ENCODE measurements at places on chromosomes 3 and 15.

DNA sequence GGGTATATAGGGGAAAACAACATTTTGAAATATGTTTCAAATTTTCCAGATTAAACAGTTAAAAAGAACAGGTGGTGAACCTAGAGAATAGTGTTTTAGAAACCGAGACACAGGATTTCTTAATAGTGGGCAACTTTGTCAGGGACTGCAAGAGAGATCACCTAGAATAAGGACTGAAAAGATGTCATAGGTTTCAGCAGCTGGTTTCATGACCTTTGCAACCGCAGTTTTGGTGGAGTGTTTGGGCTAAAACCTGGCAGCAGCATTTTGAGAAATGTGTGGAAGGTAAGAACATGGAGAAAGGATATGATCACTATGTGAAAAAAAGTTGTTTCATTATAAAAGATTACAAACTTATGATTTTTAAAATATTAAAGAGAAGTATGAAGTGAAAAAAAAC is 34.9 kb downstream of the PRKCI start:
- DNase-seq = no peak

GRCh38 chr3:32309654-32310242 is 71.3 kb downstream of the CMTM8 start:
- DNase-seq = no peak

GRCh38 chr3:44114142-44114541 is 127.5 kb upstream of the TOPAZ1 start:
- peak; percentile 19 for DNase-seq

DNA sequence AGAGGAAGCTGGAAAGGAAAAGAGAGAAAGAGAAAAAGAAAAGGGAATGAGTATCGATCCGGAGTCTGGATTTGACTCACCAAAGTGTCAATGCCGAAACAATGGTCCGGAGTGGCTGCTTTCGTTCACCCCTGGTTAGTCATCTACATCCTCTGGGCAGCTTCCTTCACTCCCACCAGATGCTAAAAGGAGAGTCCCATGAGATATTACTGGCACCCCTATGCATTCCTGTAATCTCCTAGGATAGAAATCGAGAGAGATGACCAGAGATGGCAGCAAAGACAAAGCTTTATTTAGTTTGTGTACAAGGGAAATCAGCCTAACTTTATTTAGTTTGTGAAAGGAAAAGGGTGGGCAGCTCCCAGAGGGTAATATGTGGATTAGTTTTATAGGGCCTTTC is 622.2 kb downstream of the ZPLD1 start:
- no peak for DNase-seq

DNA sequence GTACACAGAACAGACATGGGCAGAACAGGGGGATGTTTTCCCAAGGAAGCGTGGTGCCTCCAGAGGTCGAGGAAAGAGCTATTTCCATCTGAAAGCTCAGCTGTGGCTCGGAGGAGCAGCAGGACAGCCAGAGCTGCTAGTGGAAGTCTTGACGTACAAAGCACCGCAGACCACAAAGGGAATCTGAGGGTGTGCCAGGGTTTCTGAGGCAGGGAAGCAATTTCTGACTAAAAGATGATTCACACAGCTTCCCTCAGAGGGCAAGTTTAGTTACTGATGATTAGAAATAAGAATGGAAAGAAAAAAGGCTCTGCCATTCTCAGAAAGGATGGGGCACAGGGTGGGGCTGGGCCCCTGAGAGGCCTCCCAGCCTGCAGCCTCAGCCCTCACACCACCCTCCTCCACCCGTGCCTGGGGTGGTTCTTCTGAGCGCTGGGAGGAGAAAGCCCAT is 45.8 kb upstream of the SEC13 start:
- DNase-seq = no peak

- DNase-seq = no peak
Measured at GRCh38 chr3:155076888-155077287, 3.2 kb upstream of the MME start.

DNA sequence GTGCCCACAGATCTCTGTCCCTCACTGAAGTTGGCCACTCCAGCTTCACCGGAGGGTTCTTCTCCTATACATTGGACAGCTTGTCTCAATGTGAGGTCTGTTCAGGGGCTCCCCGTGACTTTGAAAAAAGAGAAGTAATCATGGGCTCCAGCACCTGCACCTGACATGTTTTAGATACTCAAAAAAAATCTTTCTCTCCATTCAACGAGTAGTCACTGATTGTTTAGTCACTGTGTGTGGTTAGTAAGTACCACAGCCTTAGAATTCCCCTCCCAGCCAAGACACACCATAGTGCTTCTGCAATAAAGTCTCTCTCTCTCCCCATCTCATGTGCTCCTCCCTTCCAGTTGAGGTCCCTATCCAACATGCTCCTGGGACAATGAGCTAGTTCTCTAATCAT is 18.6 kb downstream of the CCR9 start:
- no peak for DNase-seq

GRCh38 chr3:55488398-55489055 is 1.4 kb upstream of the WNT5A start:
- DNase-seq = no peak

- no peak for DNase-seq
Measured at GRCh38 chr3:11680509-11680908, 36.8 kb upstream of the VGLL4 start.

GRCh38 chr3:8001307-8001706 is 500.3 kb upstream of the LMCD1 start:
- DNase-seq = no peak

DNA sequence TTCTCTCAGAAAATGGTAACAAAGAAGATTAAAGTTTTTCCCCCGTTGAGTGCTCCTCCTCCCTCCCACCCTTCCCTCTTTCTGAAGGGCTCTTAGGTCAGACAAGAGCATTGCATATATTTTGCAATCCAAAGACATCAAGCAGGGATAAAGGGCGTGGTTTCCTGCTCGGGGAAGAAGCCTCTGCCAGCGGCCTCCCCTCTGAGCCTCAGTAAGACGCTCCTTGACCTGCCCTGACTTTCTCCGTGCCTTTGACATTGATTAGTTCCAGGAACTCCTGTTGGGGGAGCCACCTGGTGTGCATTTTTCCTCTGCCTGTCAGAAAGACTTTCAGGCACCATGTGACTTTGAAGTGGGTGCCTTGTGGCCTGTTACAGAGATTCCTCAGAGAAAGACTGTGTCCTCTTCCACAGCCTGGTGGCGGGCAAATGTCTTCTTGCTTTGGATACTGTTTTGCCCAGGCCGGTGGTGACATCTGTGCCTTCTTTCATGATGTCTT is 87.2 kb upstream of the TBL1XR1 start:
- no peak for DNase-seq

- no peak for DNase-seq
Measured at GRCh38 chr3:135803028-135803692, 162.4 kb upstream of the PPP2R3A start.

DNA sequence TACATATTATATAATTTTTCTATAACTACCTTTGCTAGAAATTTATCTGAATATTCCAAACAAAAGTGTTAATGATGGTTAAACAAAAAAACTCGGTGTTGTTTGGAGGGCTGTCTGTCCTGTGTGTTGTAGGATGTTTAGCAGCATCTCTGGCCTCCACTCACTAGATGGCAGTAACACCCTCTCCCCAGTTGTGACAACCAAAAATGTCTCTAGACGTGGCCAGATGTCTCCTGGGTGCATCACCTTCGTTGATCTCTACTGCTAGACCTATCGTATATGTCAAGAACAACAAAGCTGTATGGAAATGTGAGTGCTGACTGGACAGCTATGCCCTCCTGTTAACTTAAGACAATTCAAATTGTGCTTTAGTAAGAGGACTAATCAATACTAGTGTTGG is 14.1 kb downstream of the ANKRD34C start:
- no peak for DNase-seq

DNA sequence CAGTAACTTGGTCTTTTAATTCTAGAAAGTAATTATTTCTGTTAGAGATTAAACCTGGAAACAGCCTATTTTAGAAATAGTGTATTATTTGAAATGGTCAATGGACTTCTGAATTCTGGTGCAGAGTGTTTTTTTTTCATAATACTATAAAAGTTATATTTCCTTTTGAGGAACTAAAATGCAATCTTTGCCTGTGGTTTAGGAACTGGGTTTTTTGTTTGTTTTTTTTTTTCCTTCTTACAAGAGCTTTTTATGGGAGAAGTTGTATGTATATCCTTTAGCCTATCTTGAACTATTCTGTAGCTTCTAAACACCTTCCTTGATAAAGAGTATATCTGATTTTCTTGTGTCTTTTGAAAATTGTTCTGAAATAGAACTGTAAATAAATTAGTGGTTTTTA is 88.3 kb downstream of the ARIH1 start:
- no peak for DNase-seq

- DNase-seq = no peak
Measured at GRCh38 chr3:11186771-11187191, 32.5 kb downstream of the HRH1 start.

DNA sequence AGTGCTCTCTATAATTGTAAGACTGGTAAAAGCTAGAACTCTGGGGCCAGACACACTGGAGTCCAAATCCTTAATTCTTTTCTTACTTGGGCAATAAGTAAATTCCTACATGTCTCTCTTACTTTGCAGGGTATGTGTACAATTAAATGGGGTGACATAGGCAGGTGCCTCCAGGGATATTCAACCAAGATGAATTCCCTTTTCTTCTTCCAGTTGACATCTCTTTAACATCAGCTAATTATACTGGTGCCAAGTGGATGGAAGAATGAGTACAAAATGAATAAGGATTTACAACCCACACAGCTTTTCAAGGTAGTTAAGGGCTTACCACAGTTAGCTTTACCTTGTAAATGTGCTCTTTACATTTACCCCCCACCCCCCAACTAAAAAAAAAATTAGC is 295.5 kb upstream of the GADL1 start:
- no peak for DNase-seq

DNA sequence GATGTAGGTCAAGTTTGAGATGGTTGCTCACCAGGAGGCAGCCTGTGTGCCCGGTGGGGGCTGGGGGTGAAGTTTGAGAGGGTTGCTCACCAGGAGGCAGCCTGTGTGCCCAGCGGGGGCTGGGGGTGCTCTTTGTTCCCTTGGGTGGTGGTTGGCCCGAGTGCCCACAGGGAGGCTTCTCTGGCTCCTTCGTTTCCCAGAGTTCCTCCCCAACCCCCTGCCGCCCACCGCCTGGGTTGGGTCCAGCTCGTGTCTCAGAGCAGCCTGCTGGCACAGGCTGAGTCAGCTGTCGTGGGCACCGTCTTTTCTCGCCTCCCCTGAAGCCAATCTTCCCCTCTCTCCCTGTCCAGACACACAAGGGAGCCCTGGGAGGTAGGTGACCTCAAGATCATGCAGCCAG is 3.1 kb downstream of the APBA2 start:
- no peak for DNase-seq

DNA sequence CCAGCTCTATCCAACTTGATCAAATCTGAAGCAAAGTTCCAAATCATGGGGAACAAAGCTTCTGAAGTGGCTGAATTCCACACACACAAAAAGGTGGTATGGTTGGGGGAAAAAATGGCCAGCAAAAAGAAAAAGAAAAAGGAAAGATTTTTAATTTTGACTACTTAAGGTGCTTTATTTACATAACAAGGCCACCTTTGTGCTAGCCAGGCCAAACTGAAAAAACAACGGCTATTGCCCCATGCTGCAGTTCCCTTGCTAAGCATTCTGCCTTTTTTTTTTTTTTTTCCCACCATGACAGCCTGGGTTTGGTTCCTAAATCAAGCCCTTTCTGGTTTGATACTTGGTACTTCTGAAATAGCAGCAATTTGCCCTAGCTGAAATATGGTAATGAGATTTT is 66.5 kb upstream of the DAZL start:
- no peak for DNase-seq

DNA sequence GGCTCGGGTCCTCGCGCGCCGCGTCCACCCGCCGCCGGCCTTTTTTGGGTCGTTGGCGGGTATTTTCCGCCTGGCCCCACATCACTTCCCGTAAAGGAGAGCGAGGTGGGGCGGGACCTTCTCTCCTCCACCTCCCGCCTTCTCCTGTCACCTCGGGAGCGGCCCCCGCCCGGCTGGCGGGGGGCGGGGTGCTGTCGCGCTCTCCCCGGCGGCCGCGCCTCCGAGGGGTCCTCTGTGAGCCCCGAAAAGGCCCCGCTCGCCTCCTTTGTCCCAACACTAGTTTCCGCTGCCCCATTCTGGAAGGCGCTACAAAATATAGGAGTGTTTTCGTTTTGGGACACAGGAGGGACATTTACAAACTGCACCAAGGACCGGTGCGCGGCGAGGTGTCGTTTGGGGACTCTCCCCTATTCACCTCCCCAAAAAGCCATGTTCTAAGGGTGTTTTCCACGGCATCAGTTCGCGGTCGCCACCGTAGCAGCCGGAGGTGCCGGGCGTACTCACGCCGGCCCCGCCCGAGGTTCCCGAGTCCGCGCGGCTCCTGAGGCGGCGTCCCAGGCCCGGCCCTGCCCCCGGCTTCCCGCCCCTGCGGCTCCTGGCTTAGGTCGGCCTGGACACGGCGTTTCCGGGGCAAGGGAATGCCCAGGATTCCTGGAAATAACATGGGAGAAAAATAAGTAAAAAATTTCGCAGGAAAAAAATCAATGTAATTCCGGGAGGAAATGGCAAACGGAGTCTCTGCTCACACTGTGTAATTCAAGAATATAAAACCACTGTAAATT is at the start of gene RAB27A:
RAB27A (minus strand) TSS at position 68 of the 782 bp plus-strand sequence. CDS start 54,879 bp downstream, outside the sequence.
- peak; percentile 47 for DNase-seq

- DNase-seq = no peak
Measured at GRCh38 chr15:39471785-39472574, 108.9 kb upstream of the THBS1 start.

DNA sequence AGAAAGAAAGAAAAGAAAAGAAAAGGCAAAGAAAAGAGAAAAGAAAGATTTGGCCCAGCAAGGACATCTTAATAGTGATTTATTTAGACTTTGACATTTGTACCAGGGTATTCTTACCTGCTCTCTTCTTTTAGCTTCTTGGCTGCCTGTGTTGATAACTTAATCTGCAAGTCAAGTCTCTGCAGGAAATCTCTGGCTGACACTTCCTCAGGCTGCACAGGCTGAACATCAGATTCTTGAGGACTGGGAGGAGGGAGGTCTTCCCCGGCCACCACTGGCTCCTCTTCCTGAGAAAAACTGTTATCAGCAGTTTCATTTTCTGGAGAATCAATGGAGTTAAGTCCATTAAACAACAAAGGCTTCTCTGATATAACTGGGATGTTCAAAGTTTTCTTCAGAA is 12.8 kb downstream of the LYSMD2 start:
- no peak for DNase-seq

DNA sequence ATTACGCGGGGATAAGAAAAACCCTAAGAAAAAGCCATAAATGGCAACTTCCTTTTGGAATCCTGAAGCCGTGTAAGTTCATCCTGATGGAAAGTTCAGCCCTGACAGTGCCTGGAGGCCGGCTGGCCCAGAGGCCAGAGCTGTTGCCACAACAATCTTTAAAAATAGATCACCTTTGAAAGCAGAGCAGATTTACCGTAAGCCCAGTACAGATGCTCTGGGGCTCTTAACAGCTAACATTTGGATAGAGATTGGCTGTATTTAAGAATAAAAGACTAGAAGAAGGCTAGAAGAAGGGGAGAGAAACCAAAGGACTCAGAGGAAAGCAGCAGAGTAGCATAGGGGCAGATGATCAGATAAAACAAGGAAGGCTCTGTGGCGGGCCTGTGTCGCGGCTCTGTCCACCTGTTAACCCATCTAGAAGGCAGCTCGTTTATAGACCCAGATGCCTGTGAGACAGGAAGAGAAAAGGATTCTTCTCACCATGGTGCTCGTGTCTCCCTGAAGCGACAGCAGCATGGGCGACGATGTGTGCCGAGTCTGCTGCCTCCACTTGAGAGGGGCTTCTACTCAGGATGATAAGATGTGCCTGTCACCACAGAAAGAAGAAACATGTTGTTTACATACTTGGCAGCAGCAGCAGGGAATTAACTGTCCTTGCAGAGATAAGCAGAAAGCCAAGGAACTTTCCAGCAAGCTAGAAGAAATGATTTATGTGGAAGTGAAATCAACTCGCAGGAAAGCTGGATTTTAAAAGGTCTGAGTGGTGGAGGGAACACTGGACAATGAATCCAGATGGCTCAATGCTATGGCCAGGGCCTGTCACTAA is 69.9 kb downstream of the SYNM start:
- DNase-seq = no peak

All from stimulated activated CD8-positive, alpha-beta memory T cell treated with anti-CD3 and anti-CD28 coated beads, Interleukin-15, amount 100 ng/mL, for 24 hours (primary cell).